ENCODE measurements at places on chromosomes 7 and 10.

DNA sequence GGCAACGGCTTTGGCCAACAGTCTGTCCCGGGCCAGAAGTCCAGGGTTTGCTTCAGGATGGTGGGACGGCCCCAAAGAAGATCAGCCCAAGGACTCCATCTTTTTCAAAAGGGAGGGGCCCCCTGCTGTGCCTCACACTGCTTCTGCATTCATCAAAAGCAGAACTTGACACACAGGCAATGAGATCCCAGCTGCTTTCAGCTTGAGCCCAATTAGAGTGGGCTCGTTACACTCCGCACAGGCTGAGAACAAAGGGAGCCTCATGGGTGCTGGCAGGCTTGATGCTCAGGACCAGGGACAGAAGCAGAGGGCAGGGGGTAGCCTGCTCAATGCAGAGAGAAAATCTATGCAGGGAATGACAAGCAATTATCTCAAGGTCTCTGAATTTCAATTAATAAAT, 45.5 kb downstream of the VOPP1 start:
- no peak for DNase-seq

GRCh38 chr10:19826712-19827111, 10.5 kb downstream of the PLXDC2 start:
- no peak for DNase-seq

DNA sequence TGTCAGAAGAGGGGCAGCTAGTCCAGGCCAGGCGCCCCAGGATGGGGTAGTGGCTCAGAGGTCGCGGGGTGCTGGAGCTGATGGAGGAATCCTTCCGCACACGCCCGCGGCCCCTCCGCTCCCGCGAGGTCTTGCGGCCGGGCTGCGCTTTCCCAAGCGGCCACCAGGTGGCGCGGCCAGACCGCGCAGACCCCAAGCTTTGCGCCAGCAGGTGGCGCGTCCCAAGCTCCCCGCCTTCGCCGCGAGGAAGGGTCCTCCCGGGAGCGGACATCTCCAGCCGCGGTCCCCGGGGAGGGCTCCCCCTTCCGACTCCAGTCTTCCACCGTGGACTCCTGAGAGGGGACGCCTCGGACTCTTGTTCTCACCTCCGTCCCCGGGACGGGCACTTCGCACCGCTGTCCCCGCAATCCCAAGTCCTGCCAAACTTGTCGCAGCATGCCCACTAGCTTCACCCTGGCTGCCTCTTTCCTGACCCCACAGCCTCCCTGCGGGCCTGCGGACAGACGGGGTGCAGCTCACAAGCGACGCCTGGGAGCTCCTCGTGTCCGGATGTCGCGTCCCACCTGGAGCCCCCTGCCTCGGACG, 19.4 kb downstream of the KCNK18 start:
- DNase-seq, result peak; percentile 38

GRCh38 chr7:74275401-74275881, 13.8 kb upstream of the CLIP2 start:
- DNase-seq, result no peak

GRCh38 chr7:50613473-50613872, 48.3 kb upstream of the DDC start:
- DNase-seq, result no peak

DNA sequence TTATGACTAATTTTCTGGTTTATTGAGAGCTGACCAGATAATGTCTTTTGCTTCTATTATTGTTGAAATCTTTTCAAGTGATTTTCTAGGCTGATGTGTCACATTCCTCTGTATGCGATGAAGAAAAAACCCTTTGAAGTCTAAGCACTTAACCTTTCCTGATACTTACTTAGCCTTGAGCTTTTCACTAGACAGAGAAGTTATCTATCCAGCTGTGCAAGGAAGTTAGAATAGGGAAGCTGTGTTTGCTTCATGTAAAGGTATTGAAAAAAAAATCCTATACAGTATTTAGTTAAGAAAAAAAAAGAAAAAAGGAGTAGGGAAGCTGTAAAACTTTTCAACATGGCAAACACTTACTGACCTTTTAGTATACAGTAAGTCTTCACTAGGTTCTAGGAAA, 117.6 kb upstream of the DNAJB12 start:
- no peak for DNase-seq

- no peak for DNase-seq
These were observed 452.3 kb upstream of the GALNT17 start for GRCh38 chr7:70679661-70680060.

DNA sequence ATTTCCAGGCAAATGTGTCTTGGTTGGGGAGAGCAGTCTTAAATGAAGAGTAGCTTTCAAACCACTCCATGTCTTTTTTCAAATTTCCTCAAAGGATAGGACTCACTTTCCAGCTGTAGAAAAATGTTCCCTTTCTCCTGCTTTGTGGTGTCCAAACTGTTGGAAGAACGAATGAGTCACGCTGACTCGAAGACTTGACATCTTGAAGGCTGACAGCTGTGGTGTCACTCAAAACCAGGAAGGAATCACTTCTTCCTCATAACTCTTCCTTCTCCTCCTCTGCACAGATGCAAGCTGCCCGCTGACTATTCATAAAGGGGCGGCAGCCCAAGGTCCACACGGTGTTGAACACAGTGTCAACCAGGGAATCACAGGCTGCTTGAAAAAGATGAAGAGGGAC, 19.2 kb downstream of the PLA2G12B start:
- DNase-seq, result no peak

DNA sequence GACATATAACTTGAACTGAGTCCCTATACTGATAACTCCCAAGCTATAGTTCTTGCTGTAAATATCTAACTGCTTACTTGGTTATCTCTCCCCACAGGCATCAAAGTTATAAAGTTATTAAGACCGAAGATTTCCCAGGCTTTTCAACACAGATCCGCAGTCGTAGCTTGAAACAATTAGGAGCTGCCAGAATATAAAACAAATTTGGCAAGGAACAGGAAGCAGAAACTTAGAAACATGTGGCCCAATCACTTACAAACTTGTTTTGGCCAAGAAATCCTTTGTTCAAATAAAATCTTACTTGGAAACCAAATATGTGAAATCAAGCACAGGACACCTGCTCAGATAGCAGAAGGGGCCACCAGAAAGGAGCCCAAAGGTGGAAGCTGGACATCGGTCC, 9.0 kb downstream of the SLC16A12 start:
- no peak for DNase-seq

GRCh38 chr10:122243550-122243949, 27.5 kb upstream of the BTBD16 start:
- DNase-seq, result no peak

GRCh38 chr10:114301951-114302710, 63.1 kb downstream of the VWA2 start:
- no peak for DNase-seq

GRCh38 chr7:66301737-66302136, 96.6 kb downstream of the TPST1 start:
- no peak for DNase-seq

DNA sequence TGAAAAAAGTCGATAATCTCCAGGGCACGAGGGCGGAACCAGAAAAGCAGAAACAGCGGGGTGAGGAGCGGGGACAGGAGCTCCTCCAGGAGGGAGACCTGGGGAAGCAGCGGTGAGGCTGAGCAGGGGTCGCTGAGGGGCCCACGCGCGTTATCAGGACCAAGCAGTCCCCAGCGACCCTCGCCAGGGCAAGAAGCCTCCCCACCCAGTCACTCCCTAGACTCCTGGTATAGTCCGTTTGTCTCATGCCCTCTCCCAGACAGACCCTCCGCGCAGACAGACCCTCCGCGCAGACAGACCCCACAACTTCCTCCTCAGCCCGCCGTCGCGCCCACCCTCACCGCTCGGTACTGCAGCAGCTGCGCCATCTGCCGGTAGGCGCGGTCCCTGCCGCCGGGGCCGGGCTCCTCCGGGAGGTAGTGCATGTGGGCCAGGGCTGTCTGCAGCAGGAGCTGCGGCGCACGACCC, 6.3 kb downstream of the ATG9B start:
- DNase-seq, result no peak

DNA sequence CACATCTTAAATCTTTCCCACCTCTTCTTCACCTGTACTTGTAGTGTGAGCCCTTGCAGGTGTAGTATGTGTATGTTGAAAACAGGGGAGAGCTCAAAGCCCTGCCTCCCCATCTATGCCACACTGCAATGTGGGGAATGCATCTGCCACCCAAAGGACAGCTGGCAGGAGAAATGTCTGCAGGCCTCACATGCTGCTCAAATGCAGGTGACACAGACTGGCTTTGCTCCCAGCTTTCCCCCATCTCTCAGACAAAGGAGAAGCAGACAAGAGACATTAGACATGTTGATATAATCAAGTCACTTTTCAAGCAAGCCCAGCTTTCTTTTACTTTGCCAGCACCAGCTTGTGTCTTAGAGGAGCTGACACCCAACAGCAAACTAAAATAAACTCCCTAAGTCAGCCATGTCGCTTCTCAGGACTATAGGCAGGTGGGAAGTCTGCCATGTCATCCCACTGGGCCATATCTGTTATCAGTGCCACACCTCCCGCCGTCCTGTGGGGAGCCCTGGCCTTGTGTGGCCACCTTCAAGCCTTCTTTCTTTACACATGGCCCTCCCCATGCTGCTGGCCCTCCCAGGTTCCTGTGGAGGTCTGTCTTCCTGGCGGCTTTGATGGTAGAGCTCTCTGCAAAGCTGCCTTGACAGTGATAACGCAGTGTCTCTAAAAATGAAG, 102.1 kb downstream of the CXCL12 start:
- DNase-seq, result no peak

DNA sequence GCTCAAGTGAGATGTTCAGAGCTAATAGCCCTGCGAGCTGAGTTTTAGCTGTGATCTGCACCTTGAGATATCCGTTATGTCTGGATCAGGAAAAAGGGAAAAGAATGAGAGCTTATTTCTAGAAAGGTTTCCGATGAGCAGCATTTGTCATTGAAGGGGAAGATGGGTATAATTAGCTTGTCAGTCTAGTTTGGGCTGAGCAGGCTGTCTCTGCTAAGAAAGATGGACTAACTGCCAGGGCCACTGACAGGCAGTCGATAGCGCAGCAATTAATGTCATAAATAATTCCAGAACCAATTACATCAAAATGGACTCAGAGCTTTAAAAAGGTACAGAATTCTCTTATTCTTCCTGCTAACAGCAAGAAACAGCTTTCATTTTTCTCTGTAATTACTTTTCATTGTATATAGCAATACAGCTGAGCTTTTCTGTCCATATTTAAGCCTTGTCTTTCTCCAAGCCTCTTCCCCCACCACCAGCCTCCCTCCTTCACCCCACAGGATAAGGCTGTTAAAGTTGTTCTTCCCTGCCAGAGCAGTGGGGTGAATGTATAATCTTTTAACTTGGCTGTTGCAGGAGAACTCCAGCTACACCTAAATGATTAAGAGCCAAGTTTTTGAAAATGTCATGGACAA, 1006.5 kb downstream of the KCNMA1 start:
- DNase-seq, result no peak

GRCh38 chr10:43944381-43945093, 295.9 kb upstream of the ZNF32 start:
- DNase-seq, result no peak

GRCh38 chr10:101000915-101001658, 1.5 kb downstream of the LZTS2 start:
- no peak for DNase-seq

GRCh38 chr10:93548376-93549071, 17.9 kb upstream of the FFAR4 start:
- no peak for DNase-seq

GRCh38 chr7:107592361-107593024, 12.4 kb downstream of the BCAP29 start:
- DNase-seq, result no peak

- no peak for DNase-seq
These were observed 650 bp downstream of the UBE2D1 start for GRCh38 chr10:58335306-58336005.

DNA sequence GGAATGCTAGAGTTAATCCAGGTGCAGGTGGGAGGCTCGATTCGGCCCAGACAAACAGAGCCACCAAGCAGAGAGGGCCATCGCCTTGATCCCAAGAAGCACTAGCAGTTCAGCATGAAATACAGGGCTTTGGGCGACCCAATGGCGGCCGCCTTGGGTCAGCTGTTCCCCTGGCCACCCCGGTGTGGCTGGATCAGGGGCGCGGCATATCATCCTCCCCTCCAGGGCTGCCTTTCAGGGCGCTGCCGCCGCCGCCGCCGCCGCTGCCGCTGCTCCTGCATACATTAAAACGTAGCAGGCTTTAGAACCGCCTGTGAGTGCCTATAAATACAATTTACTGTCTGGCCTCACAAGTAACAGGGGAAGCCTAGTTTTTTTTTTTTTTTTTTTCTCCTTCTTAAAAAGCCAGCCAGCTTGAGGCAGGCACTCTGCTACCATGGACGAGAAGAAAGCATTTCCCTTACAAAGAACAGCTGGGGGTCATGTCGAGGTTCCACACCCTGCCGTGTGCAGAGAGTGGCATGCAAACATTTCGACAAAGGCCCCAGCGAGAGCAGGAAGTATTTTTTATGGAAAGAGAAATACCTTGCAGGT, 57.7 kb upstream of the EFCAB10 start:
- DNase-seq, result no peak

GRCh38 chr10:80149123-80149522, 16.6 kb downstream of the PLAC9 start:
- DNase-seq, result no peak

GRCh38 chr7:22765609-22766008, 38.6 kb downstream of the IL6 start:
- DNase-seq, result no peak

DNA sequence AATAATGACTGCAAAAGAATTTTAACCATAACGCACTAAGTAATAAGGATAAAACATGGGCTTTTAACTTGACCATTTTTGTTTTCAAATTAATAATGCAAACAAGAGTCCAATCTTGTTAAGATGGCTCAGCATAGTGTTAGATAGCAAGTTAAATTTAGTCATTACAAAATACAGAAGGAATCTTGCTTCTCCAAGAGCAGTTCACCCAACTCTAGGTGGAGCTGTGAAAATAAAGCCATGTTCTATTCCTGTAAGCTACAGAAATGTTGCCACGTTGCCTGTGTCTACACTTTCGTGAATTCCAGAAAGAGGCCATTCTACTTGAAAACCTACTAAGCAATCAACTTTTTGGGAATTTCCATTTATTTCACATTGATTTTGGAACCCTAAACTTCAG, 191.9 kb downstream of the SFMBT2 start:
- DNase-seq, result no peak

DNA sequence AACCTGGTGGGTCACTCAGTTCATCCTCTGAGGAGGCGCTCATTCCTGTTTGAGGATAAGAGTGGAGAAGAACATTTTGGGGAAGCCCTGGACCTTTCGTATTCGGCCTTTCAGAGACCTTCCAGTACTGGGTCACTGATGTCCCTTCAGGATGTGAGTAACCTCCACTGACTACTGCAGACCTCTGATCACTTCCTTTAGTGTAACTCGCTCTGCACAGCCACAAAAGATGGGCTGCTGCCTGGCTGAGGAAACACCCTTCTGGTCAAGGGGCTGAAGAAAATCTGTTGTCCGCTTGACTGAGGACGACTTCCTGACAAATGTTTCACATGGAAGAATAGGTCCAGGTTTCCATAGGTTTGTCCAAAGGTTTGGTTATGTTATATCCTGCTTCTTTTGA, 15.9 kb upstream of the TBXAS1 start:
- DNase-seq, result no peak

- no peak for DNase-seq
These were observed 109.2 kb downstream of the DPY19L1 start for GRCh38 chr7:34928052-34928451.

- no peak for DNase-seq
These were observed 25.5 kb upstream of the KNDC1 start for GRCh38 chr10:133134411-133135115.

Data from KG1 (cell line).